ENCODE measurements at places on chromosomes 5 and 9.

GRCh38 chr5:102296178-102296817 lies at the start of gene SLCO4C1:
Gene SLCO4C1 (minus strand): TSS chr5:102296284. CDS start chr5:102296262, 22 bp downstream.
- DNase-seq = peak; percentile 58

DNA sequence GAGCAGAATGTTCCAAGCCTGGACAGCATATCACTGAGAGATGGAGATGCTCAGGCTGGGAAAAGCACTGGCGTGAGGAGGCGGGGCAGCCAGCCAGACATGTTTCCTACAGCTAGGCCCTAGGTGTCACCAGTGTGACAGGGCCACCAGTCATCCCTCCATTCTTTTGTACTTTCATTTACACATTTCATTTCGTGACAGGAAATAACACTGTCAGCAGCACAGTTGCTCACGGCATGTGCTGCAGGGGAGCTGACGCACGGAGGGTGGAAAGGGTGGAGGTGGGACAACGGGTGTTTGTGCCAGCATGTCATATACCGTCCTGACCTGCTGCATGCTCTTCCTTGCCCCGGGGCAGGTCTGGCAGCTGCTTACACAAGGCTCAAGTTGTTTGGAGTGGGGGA lies 14.8 kb upstream of the CEMIP2 start:
- no peak for DNase-seq

DNA sequence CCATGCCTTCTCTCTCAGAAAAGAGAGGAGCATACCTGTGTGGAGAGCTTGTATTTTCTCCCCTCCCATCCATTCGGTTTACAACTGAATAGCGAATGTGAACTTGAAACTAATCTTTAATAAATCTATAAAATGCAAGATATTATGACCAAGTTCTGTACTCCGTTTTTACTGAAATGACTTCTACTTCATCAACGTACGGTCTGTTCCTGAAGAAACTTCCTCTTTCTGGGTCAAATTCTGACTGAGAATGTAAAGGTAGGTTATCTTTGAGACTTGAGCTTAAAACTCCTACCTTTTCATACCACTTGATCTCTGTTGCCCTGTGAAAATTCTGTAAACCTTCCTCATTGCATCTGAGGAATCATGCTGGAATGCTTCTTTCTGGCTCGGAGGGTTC lies 4.2 kb upstream of the CTNNAL1 start:
- no peak for DNase-seq

- DNase-seq = no peak
Observed at GRCh38 chr5:88396751-88397281, 128.2 kb upstream of the TMEM161B start.

DNA sequence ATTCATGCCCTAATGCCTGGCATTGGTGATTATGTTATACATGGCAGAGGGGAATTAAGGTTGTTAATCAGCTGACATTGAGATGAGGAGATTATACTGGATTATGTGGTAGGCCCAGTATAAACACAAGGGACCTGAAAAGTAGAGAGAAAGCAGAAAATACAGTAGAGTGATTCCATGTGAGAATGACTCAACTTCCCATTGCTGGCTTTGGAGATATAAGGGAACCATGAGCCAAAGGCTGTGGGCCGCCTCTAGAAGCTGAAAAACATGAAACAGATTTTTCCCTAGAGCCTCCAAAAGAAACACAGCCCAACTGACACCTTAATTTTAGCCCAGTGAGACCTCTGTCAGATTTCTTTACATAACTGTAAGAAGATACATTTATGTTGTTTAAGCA lies 65.0 kb upstream of the CTXN3 start:
- DNase-seq = no peak

DNA sequence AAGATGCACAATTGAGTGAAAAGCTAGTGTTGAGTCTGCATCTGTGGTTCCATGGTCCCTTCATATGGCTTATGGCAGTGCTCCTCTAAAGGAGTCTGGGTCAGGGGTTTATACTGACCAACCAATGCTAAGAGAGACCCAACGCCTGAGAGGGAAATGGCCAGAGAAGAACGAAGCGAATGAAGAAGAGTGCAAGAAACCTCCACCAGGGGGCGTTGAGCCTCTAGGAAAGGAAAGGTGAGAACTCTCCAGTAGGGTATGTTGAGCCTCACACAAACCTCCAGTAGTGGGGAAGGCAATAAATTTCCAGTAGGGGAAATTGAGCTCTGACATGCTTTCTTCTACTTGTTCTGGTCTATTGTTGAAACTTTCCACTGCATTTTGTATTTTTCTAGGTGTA lies 470.6 kb downstream of the PRDM9 start:
- DNase-seq = no peak

DNA sequence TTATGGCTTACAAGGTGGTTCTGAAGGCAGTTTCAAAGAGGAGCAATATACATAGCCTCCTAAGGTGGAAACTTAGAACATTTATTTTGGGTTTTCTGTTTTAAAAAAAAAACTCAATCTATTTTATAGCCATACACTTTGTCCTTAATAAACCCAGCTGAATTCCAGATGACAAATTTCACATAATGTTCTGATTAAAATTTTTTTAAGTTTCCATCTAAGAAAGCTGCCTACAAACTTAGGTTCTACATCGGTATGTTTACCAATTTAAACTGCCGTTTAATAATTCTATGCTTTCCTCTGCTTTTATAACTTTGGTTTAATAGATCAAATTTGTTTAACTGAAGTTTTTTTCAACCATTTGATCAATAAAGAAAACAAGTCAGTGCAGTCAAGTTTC lies 12.5 kb downstream of the NR3C1 start:
- no peak for DNase-seq

DNA sequence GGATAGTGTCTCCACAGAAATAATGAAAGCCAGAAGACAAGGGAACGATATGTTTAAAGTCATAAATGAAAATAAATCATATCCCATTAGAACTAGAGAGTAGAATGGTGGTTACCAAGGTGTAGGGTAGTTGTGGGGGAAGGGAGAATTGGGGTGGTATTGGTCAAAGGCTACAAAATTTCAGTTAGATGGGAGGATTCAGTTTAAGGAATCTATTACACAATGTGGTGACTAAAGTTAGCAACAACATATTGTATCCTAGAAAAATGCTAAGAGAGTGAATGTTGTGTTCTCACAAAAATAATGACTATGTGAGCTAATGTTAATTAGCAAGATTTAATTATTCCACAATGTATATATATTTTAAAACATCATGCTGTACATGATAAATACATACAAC lies 27.8 kb upstream of the LARP1 start:
- DNase-seq = no peak

DNA sequence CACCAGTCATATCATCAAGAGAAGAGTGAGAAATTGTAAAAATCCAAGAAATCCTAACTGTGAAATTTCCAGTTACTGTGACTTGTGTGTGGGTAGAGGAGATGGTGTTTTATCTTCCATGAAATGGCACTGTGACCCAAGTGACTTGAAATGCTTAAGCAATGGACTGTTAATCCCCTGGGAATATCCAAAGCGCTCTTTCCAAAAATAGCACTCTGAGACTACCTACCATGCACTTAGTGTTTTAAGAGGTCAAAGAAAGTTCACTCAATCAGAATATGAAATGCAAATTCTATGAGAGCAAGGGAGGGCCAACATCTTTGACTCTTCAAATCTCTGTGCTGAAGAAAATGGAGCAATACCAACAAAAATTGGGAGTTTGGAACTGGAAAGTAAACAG lies 244.0 kb downstream of the GABRB2 start:
- no peak for DNase-seq

GRCh38 chr9:124419832-124420489 lies 4.7 kb upstream of the PSMB7 start:
- DNase-seq = no peak

- no peak for DNase-seq
Observed at GRCh38 chr5:159053708-159054107, 46.0 kb downstream of the EBF1 start.

- no peak for DNase-seq
Observed at GRCh38 chr9:120507936-120508510, 71.9 kb downstream of the CDK5RAP2 start.

- no peak for DNase-seq
Observed at GRCh38 chr5:15763754-15764153, 263.8 kb downstream of the FBXL7 start.

DNA sequence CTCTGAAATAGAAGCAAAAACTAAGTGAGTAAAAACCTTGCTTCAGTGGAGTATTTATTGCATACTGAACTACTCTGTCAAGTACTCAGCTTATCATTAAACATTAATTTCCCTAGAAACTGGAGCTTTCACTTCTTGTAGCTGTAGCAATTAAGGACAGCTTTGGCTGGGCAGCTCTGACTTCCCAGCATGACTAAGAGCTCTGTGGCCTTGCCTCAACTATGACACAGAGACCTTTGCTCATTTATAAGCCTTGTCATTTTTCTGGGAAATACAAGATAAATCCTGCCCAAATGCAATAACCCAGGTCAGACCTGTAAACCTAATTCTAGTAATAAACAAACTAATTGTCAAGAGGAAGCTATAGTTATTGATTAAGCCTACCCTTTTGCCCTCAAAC lies 65.4 kb upstream of the STK32A start:
- DNase-seq = no peak

DNA sequence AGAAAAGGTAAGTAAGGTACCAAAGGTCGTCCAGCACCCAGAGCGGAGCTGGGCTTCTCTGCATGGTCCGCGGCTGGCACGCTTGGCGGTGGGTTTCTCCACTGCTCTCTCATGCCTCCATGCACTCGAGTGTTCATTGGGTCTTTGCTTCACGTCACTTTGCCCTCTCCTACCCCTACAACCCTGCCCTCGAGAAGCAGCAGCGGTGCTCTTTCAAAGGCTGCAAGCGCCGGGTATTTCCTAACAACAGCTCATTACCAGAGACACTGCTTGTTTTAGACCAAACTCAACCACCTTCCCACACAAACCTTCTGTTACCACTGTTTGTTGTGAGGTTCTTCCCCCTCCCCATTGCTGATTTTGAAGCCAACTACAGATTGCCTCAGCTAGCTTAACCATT lies 21.5 kb upstream of the ZBTB34 start:
- DNase-seq = no peak

GRCh38 chr5:172377856-172378255 lies 76.5 kb downstream of the SH3PXD2B start:
- DNase-seq = no peak

- no peak for DNase-seq
Observed at GRCh38 chr9:133879615-133880014, 112.5 kb downstream of the VAV2 start.

- no peak for DNase-seq
Observed at GRCh38 chr9:134099123-134099761, 31.4 kb upstream of the BRD3 start.

- no peak for DNase-seq
Observed at GRCh38 chr9:38486837-38487236, 62.6 kb upstream of the IGFBPL1 start.

DNA sequence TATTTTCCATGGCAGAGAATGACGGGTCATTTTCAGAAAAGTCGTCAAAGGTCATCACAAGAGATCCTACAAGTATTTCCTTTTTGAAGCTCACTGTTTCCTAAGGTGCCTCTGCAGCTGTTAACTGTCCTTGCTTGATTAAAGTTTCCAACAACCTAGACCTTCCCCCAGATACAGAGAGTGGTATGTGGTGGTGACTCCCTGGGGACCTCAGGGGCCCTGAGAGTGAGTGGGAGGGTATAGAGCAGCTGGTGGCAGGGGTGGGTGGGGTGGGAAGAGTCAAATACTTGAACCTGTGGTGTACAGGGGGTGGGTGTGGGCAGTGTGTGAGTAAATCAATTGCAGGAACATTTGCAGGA lies 1.6 kb upstream of the CD72 start:
- no peak for DNase-seq
